ENCODE measurements at places on chromosomes 7 and 10.

- DNase-seq = no peak
Measured at GRCh38 chr7:45099891-45100760, 11.4 kb upstream of the NACAD start.

DNA sequence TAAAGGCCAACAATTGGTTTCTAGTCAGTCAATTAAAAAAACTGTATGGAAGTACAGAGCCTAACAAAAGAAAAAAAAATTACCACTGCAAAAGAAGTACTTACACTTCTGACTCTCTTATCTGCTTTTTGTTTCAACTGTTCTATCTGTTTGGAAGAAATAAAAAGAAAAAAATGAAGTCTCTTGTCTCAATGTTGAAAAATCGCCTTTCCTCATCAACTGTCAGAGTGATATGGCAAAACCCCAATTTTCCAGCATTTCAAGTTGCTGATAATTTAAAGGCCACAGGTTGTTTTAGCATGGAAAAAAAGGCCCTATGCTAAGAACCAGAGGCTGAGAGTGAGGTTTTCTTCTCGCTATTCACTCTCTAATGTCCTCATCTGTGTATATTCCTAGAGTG, 13.6 kb downstream of the ZDHHC6 start:
- no peak for DNase-seq

GRCh38 chr7:66682350-66683093, 53.8 kb downstream of the KCTD7 start:
- peak; percentile 58 for DNase-seq

- DNase-seq = no peak
Measured at GRCh38 chr7:98133621-98134303, 27.1 kb downstream of the LMTK2 start.

DNA sequence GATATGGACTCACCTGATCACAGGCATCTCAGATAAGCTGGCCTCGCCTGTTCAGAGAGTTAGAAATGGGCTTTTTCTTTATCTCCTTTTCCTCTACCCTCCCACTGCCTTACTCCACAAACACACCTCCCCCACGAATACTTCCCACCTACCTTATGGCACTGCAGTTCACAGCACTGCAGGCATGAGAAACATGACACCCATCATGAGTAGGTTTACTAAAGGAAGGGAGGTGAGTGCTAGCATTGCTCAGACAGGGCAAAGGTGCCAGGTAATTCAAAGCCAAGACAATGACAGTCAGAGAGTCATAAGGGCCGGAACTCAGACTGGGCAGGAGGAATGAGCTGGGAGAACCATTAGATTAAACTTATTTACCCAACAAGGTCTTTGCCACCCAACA, 220.6 kb downstream of the FAM107B start:
- DNase-seq = no peak

DNA sequence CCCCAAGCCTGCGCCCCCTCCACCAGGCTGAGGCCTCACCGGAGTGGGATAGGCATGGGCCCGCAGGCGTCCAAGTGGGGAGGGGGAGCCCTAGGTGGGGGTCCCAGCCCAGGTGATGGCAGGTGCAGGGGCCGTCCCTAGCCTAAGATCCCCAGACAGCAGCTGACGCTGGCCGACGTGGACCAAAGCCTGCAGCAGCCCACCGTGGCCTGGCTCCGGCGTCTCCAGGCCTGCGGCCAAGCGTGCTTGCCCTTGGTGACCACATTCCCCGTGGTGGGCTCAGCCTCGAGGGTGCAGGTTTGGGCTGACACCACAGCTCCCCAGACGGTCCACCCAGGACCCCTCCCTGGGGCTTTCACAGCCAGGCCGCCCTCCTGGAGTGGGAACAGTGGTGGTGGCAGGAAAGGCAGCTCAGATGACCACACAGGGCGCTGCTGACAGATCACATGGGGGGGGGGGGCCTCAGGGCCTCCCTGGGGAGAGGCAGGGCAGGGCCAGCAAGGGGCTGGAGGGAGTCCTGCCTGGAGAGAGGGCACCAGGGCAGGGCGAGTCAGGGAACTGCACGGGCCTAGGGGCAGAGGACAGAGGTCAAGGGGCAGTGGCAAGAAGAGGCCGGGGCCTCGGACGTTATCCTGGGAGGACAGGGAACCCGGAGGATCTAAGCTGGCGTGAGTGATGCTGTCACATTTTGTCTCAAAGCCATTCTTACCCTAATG, 767 bp upstream of the ADAM8 start:
- DNase-seq = no peak

DNA sequence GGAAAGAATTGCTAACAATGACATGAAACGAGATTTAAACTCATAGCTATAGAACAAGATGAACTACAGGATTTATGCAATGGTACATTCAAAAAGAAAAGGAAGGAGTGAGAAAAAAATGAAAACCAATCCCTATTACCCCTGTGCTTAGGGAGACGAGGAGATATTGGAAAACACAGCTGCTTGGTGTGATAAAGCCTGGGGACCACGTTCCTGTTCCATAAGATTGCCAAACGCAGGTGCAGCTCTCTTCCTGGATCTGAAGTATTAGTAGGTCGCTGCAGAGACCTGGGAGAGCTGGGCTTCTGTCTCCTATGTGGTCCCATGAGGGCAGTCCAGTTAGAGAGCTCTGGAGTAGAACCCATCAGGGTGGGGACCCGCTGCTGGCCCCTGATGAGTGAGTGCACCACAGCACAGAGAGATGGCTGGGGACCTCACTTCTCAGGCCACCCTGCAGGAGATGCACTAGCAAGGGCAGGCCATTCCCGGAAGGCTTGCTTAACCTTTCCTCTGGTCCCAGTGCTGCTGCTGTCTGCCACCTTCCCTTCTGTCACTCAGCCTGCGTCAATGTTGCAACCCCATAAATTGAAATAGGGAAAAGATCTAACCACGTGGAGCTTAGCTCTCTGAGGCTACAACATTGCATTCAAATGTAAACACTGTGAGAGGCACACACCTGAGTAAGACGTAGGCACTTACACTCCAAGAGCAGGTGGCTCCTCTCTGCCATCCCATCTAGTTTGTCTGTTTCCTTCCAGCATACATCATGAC, 57.9 kb downstream of the MTPN start:
- DNase-seq = no peak

DNA sequence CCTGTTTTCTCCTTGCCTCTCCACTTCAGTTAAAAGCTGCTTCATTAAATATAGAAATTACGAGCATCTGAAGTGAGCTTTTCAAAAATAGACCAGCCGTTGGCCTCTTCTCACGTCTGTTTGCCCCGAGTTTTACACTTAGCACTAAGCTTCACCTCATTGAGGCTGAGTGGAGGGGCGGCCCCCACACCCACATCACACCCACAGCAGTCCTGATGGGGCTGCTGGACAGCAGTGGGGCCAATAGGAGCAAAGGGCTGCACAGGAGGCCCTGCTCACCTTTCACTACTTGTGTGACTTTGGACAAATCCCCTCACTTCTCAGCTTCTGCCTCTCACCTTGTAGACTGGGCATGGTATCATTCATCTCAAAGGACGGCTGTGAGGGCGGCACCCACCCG, 677.8 kb downstream of the SDK1 start:
- DNase-seq = no peak

GRCh38 chr7:106243893-106244292, 40.9 kb downstream of the NAMPT start:
- no peak for DNase-seq

GRCh38 chr7:112550468-112551060, 69.8 kb downstream of the LSMEM1 start:
- no peak for DNase-seq
